ENCODE measurements at places on chromosomes 3 and 15.

- no peak for DNase-seq
Measured at GRCh38 chr3:158248261-158248660, 138.4 kb downstream of the RSRC1 start.

DNA sequence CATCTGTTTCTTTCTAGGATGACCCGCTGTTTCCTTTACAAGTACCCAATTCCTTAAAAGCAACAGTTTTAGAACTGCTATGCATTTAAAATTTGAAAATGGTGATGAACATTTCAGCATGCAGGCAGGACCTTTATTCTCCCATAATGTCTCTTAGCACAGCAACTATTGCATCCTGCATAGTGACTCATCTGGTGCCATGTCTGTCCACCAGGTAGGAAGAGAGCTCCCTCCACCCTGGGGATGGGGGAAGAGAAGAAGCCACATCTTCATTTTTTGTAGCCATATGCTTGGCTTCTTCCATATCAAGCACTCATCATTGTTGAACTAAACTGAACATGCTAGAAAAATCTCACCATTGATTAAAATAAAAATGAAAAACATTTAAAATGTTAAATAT is 9.9 kb downstream of the GPR15 start:
- DNase-seq, result no peak

- no peak for DNase-seq
Measured at GRCh38 chr3:160921020-160921635, 165.1 kb downstream of the PPM1L start.

GRCh38 chr3:71587958-71588357 is 4.4 kb upstream of the FOXP1 start:
- no peak for DNase-seq

- no peak for DNase-seq
Measured at GRCh38 chr3:123869165-123869564, 15.0 kb downstream of the MYLK start.

GRCh38 chr3:127396473-127396872 is 108.6 kb upstream of the PRR20G start:
- DNase-seq, result no peak

GRCh38 chr15:85556618-85556895 is 176.2 kb downstream of the AKAP13 start:
- DNase-seq, result no peak

GRCh38 chr15:56537881-56538280 is 72.9 kb upstream of the MNS1 start:
- peak; percentile 12 for DNase-seq

DNA sequence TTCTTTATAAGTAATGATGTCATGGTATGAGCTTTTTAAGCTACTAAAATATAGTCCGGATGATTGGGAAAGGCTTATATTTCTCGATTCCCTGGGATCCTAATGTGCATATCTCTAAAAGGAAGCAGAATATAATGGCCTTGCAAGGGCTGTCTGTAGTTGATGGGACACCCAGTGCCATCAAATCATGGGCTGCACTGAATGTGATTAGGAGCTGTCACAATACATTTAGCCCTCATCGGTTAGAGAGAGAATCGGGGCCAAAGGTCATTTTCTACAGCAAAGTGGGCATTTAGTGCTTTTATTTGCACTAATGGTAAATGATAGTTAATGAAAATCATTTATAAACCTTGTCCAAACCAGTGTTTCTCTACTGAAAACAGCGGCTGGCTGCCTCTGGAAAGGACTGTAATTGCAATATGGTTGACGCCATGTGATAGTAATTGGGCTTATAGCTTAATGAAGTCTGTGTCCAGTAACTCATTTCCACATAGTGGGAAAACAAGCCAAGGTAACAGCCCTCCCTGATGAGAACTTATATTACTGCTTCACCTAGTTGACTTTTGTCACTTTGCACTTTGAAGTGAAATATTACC is 265.0 kb upstream of the AZI2 start:
- no peak for DNase-seq

GRCh38 chr3:193797566-193797965 is 204.6 kb downstream of the OPA1 start:
- no peak for DNase-seq

- DNase-seq, result no peak
Measured at GRCh38 chr3:15602146-15602536, 596 bp downstream of the BTD start.

- no peak for DNase-seq
Measured at GRCh38 chr3:180414157-180414556, 187.8 kb upstream of the TTC14 start.

DNA sequence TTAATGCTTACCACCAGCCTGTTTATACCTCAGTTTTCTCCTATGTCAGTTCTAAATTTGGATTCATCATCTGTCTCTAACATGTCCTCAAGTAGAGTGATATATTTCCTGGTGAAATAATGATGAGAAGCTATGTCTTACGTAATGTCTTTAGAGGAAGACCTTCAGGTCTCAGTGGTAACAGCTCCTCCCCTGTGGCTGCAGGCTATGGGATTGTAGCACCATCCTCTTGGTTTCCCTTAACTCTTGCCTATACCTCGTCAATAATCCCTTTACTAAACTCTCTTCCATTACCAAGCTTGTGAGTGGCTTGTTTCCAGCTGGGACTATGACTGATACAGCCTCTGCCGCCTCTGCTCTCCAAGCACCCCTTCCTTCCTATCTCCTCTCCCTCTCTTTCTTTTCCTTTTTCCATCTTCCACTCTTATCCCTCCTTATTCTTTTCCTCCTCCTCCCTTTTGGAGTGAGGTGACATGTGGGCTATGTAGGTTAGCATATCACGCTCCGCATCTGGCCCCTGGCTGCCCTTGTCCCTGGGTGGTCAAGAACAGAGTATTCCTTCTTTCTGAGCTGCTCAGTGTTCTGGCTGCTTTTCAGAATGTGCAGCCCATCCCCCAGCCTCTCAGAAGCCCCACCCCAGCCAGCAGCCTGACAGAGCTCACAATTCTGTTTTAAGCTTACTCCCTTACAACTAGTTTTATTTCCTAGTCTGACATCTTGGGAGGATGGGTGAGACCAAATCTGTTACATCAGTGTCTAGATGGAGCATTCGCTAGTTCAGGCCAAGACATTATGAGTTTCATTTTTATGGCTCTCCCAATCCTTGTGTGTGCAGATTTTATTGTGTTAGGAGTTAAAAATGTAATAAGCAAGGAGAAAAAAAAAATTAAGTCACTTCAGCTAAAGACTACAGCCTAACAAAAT is 75.0 kb upstream of the RNU6-1 start:
- no peak for DNase-seq

GRCh38 chr15:35308802-35309201 is 223.7 kb upstream of the NANOGP8 start:
- DNase-seq, result no peak

DNA sequence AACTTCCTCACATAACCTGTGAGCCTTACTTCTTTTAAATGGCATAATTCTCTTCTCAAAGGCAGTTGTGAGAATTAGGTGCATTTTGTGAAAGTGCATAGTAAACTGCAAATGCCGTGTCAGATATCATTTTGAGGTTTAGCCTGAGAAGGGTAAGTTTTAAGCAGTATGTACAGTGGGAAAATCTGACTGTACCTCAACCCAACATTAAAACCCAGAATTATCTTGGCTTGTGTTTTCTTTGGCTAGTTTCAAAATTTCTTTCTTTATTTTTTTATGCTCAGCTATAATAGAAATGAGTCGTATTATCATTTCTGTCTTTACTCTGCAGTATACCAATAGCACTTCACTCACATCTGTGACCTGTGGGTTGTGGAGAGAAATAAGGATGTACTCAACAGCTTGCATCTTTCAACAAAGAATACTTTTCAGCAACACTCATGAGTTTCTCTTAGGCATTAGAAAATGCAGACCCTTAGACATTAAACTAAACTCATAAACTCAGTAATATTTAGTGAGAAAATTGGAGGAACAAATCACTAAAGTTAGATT is 65.7 kb downstream of the RASA2 start:
- DNase-seq, result no peak

DNA sequence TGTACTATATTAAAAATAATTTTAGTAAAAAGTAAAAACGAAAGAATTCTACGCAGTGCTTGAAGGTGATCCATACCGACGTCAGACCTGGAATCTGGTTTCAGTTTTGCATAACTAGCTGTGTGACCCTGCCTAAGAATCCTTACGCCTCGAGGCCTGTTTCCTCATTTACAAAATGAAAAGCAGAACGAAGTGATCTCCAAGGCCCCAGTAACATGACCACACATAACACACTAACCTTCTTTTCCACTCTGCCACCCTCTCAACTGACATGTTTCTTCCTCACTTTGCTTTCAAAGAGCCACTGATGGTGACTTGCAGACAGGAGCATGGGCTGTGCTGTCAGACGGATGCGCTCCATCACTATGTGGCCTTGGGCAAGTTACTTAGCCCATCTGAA is 4.8 kb downstream of the MESD start:
- DNase-seq, result no peak

GRCh38 chr3:150359381-150359780 is 48.7 kb upstream of the TSC22D2 start:
- no peak for DNase-seq

GRCh38 chr3:112355307-112355687 is 22.3 kb downstream of the CD200 start:
- no peak for DNase-seq

DNA sequence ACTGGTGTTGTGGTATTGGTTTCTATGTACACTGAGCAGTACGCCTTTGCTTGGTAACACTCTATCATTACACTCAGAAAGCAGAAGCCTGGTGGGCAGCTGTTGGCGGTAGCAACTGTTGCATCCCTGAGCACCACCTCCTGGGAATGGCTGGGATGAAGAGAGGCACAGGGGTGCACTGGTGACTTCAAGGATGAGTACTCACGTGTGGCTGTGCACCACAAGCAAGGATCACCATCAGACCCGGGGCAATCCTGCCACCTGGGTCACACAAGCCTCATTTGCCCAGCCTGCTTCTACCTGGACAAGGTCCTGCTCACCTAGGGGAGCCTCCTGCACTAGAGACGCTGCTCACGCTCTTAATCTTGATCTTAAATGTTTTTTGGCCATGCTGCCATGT is 336.4 kb downstream of the SI start:
- no peak for DNase-seq

DNA sequence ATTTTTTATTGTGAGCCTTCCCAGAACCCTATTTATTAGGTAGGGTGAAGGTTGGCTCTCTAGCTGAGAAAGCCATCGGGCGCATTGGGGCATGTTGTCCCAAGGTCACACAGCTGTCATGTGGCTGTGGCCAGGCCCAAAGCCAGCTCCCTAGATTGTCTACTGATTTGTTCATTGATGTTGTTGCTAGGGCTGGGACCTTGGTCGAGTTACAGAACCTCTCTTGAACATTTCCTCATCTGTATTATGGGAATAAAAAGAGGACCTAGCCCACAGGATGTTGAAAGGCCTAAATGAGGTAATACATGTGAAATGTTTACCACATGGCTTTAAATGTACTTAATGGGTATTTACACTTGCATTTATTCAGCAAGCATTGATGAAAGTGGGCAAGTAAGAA is 252.5 kb downstream of the SUCLG2 start:
- DNase-seq, result no peak

Measured in activated naive CD8-positive, alpha-beta T cell treated with anti-CD3 and anti-CD28 coated beads, Interleukin-2, amount 50 U/mL, for 24 hours (primary cell).